ENCODE measurements at places on chromosomes 6 and 20.

DNA sequence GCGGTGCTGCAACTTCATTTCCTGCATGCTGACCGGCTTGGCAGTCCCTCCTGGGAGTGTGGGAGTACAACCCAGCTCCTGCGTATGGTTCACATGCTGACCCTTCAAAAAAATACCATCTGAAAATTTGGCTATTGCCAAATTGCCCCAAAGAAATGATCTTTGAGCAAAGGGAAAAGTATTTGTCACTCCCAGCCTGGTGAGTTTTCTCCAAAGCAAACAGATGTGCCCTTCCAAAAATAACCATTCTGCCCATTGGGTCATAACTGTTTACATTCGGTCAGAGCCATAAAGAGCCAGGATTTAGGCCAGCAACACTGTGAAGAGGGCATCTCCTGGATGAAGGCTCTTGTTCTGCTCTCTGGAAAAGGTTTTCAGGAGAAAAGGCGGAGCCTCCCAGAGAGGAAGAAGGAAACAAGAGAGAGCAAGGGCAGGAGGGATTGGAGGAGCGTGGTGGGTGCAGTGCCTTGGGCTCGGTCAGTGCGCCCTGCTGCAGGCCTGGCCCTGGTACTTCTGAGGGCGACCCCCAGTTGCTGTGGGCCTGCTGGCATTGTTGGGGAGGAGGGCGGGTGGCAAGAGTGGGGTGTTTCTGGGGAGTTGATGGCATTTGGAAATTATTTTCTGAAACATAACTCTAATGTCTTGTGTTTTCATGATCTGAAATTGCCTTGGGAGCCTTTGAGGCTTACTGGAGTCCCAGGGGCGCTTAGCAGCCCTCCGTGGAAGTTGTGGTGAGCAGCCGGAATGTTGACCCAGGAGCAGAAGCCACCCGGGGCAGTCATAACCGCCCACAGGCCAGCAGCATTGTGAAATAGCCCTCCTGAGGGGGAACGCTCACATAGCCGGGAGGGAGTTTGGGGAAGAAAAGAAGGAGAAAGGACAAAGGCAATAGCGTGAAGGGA lies 248.4 kb downstream of the MYLK4 start:
- peak; percentile 31 for DNase-seq

DNA sequence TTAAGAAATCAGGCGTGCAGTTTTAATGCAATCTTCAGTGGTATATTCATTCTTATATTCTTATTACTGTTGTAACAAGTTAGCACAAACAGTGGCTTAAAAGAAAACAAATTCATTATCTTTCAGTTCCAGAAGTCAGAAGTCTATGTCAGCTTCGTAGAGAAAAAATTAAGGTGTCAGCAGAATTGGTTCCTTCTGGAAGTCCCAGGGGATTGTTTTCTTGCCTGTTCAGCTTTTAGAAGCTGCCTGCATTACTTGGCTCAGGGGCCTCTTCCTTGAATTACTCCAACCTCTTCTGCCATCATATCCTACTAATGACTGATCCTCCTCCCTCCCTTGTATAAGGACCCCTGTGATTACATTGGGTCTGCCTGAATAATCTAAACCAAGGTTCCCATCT lies 243.9 kb downstream of the ZNF217 start:
- DNase-seq = no peak

- no peak for DNase-seq
Observed at GRCh38 chr6:42572523-42572922, 8.7 kb downstream of the UBR2 start.

DNA sequence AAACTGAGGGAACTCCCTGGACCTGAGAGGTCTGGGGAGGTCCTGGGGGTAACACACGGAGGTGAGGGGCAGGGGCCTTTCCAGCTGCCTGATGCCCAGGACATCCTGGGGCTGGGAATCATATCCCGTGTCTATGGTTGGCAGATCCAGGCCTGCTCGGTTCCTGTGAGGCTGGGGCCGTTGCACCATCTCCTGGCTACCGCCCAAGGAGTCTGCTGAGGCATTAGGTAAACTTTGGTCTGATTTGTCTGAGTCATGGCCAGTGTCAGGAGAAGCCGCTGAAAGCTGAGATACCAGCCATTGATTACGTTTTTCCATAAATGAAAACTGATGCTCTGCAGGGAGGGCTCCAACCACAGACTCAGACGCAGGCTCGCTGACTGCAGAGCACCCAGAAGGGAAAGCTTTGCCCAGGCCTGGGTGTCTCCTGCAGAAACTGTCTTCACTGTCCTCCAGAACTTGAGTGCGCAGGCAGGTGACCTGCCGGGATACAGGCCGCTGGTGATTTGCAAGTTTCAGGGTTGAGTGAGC lies 14.2 kb downstream of the TRAF3IP2 start:
- peak; percentile 99 for DNase-seq

- DNase-seq = no peak
Observed at GRCh38 chr6:33213166-33213988, 5.1 kb downstream of the RING1 start.

DNA sequence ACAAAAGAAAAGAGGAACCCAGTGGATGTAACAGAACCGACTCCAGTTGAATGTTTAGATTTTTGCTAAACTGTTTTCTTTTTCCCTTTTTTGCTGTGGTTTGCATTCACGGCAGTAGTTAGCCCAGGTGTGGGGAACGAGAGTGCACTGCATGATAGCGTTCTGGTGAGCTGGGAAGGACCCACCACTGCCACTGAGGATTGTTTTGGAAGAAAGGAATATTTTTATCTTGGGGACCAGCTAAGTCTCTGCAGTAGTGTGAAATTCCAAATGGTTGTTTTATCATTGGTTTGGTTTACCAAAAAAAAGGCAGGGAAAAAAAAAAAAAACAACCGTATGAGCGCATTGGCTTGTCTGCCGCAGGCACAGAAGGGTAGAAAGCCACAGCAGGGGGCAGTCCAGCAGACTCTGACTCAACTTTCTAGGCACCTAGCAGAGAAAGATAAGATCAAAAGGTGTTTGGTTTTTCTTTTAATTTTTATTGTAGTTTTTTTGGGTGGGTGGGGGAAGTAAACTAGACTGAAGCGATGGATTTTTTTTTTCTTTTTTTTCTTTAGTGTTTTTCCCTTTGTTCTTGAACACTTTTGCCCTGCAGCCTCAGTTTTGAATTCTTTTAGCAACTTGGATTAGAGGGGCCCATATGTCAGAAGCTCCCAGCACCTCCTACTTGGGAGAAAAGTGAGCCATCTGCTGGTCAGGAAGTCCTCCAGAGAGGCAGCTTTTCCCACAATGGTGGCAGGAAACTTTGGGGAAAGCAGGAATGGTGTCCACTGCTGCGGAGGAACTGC lies 13.5 kb upstream of the RAB5IF start:
- DNase-seq = no peak

DNA sequence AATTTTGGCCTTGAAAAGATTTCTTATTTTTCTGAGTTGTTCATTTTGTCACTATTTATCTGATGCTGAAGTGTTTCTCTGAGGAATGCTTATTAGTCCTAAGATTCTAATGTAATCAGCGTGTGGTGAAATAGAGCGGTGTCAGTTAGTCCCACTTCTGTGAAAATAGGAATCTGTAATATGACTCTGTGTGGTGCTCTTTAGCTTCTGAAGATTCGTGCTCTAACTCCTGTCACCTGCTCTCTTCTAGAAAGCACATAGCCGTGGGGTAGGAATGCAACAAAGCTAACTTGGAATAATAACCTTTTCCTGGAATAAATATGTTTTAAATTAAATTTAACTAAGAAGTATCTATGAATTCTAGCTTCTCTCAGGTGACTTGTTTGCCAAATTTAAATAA lies 90.4 kb downstream of the BCKDHB start:
- DNase-seq = no peak

- DNase-seq = no peak
Observed at GRCh38 chr6:191487-192312, 100.6 kb upstream of the DUSP22 start.

GRCh38 chr6:5599127-5599526 lies 337.8 kb downstream of the FARS2 start:
- DNase-seq = no peak

DNA sequence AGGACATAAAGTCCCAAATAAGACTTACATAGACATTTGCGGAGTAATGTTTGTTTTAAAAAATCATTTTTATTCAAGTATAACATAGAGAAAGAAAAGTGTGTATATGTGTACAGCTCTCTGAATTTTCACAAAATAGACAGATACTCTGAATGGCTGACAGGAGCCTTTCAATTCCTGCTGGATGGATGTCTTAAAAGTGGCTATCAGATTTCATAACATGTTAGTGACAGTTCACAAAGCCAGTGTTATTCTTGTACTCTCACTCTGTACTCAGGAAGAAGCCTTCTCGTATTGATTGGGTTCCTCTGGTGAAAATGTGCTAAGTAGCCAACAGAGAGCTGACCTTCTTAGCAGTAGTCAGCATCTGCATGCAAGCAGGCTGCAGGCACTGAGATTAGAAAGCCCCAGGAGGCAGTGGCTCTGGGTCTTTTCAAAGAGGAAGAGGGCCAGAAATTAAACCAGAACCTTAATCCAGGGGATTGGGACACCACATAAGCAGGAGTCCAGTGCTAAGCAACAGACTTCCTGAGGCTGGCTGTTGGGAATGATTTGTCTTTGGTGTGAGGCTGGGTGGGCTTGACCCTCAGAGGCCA lies 19.7 kb downstream of the SLC17A4 start:
- DNase-seq = no peak

DNA sequence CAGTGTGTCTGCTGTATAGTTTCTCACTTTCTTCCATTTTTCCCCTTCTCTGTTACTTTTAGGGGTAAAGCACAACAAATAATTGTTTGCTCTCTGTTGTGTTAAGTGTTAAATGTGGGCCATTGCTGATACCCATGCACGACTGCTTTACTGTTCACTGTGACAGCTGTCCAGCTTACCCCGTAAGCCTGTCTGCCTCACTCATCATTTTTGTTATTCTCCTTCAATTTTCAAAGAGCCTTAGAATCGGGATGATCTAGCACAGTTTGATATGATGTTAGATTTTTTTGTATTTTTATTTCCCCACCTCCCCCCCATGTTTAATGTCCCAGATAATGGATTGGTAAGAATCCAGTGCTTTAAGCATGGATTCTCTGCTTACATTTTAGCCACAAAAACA lies 41.2 kb upstream of the MLIP start:
- no peak for DNase-seq

- no peak for DNase-seq
Observed at GRCh38 chr6:43764772-43765171, 5.2 kb upstream of the VEGFA start.

DNA sequence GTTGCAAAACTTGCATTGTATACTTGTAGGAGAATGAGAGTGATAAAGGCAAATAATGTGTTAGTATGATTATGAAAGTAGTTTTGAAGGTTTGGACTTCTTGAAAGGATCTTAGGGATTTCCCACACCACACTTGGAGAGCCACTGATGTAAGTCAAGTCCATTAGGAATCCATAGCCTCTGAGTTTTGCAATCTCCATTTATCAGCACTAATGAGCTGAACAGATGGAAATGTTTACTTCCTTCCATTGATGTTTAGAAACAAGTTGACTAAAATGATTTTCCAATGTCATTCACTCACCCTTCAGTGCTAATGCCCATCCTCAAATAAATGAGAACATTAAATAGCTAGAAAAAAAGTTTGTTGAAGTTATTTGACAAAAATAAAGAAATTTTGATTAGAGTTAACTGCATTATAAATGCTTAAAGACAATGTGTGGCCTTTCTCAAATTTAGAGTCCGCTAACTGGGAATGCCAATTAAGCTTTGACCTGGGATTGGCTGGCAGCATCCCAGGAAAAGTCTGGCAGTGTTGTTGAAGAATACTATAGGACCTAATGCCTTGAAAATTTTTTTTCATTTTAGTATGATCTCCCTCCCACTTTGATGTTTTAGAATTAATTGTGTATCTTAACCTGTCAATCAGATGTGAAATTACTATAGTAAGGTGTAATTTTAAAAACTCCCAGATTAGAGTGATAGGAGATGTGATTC lies 68.0 kb downstream of the SLC35F1 start:
- DNase-seq = no peak

DNA sequence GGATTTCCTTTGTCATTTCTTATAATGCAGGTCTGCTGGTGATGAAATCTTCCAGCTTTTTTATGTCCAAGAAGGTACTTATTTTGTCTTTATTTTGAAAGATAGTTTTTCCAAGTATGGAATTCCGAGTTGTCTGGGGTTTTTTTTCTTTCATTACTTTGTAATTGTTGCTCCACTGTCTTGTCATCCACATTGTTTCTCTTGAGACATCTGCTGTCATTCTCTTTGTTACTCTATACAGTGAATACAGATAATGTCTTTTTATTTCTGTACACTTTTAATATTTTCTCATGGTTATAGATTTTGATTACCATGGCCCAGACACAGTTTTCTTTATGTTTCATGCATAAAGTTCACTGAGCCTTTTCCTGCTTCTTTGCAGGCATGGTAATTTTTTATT lies 133.1 kb downstream of the SYCP2 start:
- DNase-seq = no peak

DNA sequence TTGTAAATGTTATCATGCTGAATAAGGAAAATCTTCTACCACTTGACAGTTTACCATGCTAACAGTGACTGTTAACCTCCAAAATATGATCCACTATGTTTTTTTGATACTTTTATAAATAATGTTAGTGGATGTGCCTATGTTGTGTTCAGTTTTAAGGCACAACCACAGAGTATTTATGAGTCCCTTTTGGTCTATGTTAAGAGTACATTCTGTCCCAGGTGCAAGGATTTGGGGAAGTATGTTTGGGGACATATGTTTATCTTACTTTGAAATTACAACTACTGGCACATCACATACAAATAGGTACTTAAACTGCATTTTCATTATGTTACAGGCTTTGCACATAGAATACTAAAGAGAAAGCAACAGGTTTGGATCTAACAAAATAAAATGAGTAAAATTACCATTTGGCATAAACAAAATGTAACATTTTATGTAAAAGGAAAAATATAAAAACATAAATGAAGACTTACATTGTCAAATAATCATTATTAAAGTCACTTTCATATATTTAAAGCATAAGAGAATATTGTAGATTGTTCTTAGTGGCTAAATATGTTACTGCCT lies 71.2 kb downstream of the SESN1 start:
- DNase-seq = no peak

DNA sequence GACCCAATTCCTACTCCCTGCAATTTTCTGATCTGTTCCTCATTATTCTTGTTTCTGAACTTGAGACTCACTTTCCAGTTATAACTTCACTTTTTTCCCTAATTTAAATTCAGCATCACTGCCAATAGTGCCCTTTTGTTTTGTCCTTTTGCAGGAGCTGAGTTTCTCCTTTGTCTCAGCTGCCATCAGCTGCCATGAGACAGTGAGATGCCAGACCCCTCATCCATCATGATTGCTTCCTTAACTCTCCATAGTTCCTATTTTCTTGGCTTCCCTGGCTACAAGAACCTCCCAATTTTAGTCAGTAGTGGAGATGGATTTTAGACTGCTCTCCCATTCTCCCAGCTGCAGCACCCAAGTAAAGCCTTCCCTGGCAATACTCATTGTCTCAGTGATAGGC lies 518.1 kb downstream of the HDGFL1 start:
- DNase-seq = no peak

DNA sequence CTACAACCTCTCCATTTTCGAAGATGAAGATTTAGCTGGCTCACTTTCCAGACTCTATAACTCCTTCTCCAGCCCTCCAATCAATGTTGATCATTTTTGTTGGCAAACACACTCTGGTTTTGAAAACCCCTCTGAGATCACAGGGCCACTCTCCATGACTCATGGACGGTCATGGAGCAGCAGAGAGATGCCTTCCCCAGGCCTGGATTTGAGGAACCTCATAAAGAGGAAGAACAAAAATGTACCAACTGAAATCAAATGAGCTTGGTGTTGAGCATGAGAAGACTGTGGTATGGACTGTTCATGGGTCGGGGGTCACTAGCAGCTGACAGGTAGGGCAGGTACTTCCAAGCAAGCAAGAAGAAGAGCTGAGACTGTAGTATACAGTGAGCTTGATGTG lies 112.8 kb upstream of the INSM1 start:
- no peak for DNase-seq

GRCh38 chr20:33108661-33109060 lies 29.2 kb downstream of the BPIFB4 start:
- no peak for DNase-seq
